Islet precursor cell (in vitro differentiated cells): ENCODE measurements at places on chromosomes 13 and 19.

- no peak for DNase-seq
These were observed 1139.6 kb upstream of the PCDH9 start for GRCh38 chr13:68369739-68370138.

DNA sequence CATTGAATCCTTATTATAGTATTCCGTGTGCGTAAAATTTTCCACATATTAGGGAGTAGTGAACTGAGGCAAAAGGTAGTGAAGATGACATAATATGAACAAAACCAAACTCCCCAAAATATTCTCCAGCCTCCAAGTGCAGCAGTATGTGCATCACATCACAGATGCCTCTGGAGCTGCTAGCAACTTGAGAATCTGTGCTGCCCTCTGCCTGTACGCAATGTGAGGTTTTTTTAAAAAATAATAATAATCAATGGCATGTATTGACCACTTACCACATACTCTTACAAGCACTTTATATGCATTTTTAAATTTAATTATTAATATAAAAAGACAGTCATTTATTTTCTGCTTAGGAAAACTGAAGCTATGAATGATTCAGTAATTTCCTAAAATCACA is 583.0 kb upstream of the SPRY2 start:
- no peak for DNase-seq

GRCh38 chr19:45161738-45162607 is 1.2 kb upstream of the NKPD1 start:
- peak; percentile 87 for DNase-seq

DNA sequence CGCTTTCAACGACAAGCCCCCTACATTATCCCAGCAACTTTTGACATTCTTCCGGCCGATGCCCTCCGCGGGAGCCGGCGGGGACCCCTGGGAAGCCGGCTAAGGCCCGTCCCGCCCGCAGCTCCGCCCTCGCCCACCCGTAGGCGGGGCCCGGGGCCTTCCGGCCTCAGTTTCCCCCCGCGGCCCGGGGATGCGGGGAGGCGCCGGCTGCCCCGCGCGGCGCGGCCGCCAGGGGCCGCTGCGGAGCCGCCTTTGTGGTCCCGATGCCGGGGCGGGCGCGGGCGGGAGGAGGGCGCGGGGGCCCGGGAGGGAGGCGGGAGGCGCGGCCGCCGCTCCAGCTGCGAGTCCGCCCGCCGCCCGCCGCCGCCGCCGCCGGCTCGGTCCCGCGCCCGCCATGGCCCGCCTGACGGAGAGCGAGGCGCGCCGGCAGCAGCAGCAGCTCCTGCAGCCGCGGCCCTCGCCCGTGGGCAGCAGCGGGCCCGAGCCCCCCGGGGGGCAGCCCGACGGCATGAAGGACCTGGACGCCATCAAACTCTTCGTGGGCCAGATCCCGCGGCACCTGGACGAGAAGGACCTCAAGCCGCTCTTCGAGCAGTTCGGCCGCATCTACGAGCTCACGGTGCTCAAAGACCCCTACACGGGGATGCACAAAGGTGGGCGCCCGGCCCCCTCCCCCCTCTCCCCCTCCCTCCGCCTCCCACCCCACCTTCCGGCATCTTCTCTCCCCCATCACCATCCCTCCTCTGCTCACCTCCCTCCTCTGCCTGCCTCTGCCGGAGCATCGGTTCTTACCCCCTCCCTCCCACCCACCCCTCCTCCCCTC is at the start of gene CELF5:
TSS of gene CELF5 (plus strand) at position 316 of the 823 bp plus-strand sequence. CDS start at position 395, 79 bp downstream.
- peak; percentile 64 for DNase-seq

DNA sequence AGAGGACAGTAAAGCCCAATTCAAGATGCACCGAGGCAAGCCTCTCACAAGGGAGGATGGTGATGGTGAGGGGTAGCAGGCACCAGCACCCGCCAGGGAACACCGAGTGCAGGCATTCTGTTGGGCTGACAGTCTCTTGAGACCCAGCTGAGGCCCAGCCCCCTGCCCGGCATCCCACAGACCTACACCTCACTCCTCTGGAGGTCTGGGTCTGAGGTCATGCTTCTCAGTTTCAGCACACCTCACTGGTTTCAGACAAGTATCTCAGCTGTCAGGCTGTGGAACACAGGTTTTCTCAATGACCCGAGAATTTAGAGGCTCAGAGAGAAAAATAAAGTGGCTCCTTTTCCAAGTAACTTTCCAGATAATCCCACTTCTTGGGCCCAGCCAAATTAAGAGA is 27.7 kb upstream of the EPHX3 start:
- DNase-seq: no peak

DNA sequence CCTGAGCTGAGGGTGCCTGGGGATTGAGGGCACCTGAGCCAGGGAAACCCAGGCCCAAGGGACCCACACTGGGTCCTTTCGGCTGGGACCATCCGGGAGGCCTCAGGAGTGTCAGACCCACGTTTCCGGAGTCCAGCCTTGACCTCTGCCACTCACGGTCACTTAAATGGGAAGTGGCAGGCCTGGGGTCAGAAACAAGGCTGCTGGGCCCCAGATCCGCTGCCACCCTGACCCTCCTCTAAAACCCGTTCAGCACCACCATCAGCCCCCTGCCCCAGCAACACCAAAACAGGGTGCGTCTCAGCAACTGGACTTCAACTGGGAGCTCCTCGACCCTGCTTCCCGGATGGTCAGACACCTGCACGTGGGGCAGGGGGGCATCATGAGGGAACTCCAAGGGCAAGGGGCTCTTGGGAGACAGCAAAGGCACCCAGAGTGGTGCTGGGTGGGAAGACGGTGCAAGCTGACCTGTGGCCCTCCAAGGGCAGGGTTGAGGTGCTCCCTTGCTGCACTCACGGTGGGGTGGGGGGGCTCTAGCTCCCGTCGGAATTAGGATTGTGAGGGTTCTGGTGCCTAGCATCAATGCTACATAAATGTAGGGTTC is 1.2 kb upstream of the PLPP2 start:
- DNase-seq: no peak

DNA sequence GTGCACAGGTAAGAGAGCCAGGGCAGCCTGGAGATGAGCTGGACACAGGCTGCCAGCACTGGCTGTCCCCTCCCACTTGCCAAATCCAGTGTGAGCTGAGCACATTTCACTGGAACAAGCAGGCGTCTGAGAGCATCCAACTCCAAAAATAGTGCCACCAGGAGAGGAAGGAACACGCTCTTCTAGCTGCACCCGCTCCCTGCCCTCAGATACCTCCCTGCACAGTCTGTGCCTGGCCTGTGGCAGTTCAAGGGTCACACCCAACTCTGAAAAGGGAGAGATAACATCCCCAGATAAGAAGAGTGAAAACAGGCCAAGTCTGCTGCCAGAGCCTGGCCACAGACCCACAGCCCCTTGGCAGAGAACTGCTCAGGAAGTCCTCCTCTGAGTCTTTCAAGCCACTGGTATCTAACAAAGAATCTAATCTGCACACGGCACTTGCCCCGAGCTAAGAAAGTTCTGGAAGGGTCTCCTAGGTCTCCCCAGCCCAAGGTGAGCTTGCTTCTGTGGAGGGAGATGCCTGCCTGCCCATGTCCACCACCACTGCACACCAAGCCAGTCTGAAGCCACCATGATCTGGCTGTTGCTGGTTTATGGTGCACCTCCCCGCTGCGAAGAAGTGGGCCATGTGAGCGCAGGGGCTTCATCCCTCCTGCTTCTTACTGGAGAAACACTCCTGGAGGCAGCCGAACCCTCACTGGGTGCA is 14.7 kb downstream of the ELL start:
- peak; percentile 64 for DNase-seq

- peak; percentile 75 for DNase-seq
These were observed 3.3 kb downstream of the LYL1 start for GRCh38 chr19:13099073-13099999.

DNA sequence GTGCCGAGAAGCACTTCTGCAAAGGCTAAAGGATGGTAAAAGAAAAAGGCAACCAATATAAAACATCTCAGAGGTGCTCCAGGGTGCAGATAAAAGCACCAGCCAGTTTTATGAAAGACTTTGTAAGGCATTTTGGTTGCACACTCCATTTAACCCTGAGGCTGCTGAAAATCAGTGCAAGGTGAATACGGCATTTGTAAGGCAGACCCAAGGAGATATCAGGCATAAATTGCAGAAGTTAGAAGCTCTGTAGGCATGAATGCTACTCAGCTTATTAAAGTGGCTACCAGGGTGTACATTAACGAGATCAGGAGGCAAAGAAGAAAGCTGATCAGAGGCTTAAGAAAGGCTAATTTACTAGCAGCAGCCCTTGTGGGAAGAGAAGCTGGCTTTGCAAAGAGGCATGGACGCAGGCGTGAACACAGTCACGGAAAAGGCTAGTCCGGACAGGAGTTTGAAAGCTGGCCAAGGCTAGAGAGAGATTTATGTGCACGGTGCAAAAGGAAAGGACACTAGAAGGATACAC is 99.6 kb downstream of the ZNF429 start:
- no peak for DNase-seq

DNA sequence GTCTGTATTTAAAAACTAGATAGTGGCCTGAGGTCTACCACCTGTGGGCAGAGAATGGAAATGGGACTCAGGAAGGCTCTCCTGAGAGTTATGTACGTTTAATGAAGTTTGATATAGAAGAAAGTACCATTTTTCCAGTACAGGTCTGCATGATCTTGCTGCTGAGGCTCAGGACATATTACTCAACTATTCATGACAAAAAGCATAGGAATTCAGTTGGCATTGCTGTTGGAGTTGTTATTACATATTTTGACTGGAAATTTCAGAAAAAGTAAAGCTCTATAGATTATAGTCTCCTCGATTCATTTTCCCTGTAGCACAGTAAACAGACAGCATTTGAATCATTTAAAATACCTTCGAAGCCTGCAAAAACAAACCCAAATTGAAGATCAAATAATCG is 469.8 kb downstream of the DCT start:
- DNase-seq: no peak

DNA sequence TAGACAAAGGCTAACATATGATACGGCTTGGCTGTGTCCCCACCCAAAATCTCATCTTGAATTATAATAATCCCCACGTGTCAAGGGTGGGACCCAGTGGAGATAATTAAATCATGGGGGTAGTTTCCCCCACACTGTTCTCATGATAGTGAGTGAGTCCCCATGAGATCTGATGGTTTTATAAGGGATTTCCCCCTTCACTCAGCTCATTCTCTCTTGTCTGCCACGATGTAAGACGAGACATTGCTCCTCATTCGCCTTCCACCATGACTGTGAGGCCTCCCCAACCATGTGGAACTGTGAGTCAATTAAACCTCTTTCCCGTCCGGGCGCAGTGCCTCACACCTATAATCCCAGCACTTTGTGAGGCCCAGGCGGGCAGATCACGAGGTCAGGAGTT is 143.5 kb downstream of the RXFP2 start:
- DNase-seq: no peak

- DNase-seq: peak; percentile 79
These were observed 730.7 kb downstream of the UQCRFS1 start for GRCh38 chr19:28482221-28482620.

- DNase-seq: no peak
These were observed 224.2 kb downstream of the FOXO1 start for GRCh38 chr13:40442231-40442630.

DNA sequence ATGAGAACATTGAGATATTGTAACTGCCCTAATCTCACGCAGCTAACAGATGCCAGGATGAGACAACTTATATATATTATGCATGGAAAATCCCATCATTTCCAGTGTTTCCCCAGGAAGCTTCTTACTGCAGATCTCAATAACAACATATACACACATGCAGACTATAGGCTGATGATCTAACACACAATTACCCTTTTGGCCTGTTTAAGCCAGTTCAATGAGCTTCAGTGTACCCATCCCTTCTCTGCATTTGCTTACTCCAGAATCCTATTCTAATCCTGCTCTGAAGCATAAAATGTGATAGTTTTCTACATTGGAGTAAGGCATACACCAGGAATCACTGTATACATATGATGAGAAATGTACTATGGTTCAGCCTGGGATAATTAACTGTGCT is 489.4 kb downstream of the SUCLA2 start:
- no peak for DNase-seq

DNA sequence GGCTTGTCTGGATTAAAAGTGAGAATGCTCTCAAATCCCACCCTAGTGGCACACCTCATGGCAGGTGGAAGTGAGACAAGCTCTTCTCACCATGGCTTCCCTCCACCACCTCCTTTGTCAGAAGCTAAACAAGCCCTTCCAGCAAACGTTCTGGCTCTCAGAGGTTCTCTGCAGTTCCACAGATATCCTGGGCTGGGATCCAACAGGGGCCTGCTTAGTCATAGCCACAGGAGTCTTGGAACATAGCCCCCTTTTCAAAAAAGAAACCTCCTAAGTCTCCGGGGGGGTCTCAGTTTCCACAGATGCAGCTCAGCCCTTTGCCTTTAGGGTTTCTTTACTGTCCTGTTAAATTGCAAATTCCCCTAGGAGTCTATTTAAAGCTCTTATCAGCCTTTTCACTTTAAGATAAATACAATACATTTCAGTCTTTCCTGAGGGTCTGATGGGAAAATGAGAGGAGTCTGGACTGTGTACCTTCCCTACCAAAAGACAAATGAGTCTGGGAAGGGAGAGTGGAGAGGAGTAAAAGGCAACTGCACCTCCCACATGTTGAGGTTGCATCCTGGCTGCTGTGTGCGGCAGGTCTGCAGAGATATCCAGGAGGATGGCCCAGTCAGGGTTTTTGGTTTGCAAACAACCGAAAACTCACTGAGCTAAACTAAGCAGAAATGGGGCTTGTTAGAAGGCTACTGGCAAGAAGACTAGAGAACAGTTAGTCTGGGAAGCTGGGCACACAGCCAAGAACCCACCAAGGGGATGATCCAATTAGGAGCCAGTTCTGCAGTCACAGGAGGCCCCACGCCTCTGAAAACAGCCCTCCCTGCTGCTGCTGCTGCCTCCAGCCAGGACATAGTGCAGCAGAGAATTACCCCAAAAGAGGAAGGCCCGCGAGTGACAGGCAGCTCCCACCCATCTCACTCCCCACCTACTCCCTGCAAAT is 41.4 kb upstream of the SERP2 start:
- DNase-seq: peak; percentile 61

GRCh38 chr19:5960005-5961001 is 17.6 kb downstream of the RANBP3 start:
- DNase-seq: no peak

GRCh38 chr19:18321734-18322102 is 1.2 kb downstream of the LSM4 start:
- DNase-seq: peak; percentile 85

DNA sequence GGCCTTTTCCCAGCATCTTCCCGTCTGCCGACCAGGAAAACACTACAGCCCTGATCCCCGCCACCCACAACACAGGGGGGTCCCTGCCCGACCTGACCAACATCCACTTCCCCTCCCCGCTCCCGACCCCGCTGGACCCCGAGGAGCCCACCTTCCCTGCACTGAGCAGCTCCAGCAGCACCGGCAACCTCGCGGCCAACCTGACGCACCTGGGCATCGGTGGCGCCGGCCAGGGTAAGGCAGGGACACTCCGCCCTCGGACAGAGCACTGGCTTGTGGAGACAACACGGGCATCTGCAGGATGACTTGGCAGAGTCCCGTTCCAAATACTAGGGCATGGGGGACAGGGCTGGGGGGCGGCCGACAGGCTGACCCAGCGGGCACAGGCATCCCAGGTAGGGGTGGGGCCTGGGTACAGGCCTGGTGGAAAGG is 31.1 kb downstream of the COMP start:
- no peak for DNase-seq

DNA sequence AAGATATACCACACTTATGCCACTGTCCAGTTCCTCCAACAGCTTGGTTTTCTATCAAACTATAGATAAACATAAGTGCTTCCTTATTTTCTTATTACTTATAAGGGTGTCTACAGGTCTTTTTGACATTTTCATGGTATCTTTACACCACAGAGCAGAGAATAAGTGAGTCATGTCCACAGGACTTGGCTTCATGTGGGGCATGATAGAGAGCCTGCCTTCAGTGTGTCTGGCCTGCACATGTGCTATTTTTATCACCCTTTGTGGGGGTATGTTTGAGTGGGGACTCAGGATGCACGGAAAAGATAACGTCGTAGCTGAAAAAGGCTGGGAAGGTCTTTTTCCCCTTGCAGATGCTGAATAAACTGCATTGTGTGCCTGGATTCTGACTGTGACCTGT is 8.1 kb upstream of the STOML3 start:
- DNase-seq: no peak
